ENCODE measurements at places on chromosomes 6 and 20.

DNA sequence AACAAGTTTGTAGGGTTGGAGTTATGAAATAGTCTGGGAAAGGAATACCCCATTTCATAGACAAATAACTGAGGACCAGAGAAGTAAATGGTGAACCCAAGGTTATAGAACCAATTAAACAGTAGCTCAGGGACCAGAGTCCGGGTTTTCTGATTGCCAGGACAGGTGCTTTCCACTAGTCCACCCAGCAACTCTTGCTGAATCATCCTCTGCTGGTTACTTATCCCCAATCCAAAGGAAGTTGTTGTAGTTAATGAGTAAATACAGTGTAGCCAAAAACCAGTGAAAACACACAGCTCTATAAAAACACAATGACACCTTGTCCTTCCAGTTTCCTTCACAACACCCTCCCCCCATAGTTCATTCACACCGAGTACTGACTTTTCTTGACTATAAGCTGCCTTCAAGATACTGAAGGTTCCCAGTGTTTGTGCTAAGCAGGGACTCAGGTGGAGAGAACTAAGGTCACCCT lies 766 bp upstream of the TINAG start:
- DNase-seq, result no peak

- DNase-seq, result no peak
Measured at GRCh38 chr6:157726892-157727628, 96.0 kb upstream of the SNX9 start.

DNA sequence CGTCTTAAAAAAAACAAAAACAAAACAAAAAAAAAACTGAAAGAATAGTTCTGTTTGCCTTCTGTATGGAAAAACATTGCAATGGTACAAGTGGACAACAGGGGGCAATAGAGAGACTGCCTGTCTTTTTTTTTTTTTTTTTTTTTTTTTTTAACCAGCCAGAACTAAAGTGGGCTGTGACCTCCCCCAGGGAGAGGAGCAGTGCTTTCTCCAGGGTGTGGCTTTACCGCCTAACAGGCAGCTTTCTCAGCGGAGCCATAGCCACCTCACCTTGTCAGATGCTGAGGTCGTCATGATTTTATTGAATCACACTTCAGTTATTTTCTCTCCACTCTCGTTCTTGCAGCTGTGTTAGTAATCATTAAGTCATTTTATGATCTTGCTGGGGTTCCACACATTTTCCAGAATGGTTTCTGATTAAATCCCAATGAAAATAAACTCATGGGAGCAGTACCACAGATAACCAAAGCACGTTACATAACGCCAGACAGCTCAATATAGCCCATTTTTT lies 78.4 kb downstream of the GMPR start:
- DNase-seq, result peak; percentile 28

GRCh38 chr20:63047267-63047666 lies 40.5 kb upstream of the BHLHE23 start:
- no peak for DNase-seq

DNA sequence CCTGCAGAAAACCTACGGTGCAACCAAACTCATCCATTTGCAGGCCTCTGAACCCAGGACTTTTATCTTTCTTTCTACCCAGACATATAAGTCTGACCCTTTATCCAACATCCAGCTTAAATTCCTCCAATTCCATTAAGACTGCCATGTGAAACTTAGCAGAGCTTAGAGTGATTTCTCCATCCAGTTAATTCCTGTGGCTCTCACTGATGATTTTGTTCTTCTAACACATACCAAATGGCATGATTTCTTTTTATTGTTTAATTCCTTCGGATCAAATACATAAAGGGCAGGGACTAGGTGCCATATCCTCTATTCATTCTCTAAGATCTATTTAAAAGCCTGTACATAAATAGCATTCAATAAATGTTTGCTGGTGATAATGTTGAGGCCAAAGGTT lies 92.9 kb downstream of the TASP1 start:
- DNase-seq, result no peak

DNA sequence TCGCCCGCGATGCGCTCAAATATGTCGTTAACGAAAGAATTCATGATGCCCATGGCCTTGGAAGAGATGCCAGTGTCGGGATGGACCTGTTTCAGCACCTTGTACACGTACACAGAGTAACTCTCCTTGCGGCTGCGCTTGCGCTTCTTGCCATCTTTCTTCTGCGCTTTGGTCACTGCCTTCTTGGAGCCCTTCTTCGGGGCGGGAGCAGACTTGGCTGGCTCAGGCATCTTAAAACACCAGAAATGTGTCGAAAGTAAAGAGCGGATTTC lies 36.4 kb downstream of the HFE start:
- no peak for DNase-seq

DNA sequence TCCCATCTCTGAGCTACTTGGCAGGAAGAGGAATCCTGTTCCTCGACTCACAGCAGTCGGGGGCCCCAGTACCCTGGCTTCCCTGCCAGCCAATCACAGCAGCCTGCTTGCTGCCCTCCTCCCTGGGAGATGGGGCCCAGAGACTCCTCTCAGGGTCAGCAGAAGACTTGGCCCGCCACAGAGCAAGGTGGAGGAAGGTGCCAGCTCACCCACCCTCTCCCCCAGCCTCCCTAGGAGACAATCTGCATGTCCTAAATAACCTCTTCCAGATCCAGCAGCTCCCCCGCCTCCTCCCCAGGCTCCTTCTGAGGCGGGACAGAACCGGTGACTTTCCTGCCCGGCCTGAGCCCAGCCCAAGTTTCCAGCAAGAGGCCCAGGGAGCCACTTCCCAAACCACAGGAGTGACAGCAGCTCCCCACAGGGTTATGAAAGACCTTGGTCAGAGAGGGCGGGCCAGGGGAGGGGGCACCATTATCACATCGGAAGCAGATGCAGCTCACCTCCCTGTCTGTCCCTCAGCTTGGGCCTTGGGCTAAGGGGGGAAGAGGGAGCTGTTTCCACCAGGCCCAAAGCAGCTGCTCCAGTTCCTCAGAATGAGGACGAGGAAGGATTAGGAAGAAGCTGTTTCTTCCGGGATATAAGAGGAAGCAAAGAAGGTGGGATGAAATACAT lies 2.3 kb downstream of the CCND3 start:
- no peak for DNase-seq

Data from stimulated activated CD4-positive, alpha-beta T cell treated with anti-CD3 and anti-CD28 coated beads, Interleukin-2, amount 100 ng/mL, for 4 hours (primary cell).